ENCODE measurements at places on chromosomes 11 and 22.

DNA sequence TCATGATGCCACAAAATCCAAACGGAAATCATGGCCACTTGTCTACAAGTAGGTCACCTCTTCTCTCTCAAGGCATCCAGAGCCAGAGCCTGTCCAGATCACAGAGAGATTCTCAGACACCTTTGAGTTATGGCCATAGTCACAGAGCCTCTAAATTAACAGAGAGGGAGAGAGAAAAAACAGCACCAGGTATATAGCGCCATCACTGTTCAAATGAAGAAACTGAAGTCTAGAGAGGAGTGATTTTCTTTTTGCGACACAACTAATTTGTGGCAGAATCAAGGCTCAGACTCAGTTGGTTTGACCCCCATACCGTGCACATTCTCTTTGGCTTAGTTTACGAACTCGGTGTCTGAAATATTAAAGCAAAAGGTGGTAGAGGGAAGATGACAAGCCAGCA, 512.9 kb downstream of the NTM start:
- no peak for DNase-seq

DNA sequence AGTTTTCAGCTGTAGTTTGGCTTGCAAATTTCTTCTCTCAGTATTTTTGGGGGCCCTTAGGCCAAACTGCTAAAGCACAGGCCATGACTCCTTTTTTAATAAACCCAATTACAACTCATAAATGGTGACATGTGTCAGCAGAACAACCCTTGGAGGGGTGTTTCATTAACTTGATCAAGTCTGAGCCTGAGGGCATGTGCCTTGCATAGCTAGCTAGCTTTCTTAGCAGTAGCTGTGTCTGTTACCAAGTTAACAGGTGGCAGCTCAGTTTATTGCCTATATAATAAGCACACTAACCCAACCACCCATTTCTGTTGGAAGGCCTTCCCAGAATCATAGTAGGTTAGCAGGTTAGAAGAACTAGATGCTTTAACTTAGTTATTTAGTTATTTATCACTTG, 950.3 kb upstream of the CCDC90B start:
- no peak for DNase-seq

- no peak for DNase-seq
Observed at GRCh38 chr11:66050581-66051231, 1.5 kb upstream of the SF3B2 start.

- DNase-seq, result peak; percentile 48
Observed at GRCh38 chr11:121249039-121249663, 43.4 kb upstream of the SC5D start.

DNA sequence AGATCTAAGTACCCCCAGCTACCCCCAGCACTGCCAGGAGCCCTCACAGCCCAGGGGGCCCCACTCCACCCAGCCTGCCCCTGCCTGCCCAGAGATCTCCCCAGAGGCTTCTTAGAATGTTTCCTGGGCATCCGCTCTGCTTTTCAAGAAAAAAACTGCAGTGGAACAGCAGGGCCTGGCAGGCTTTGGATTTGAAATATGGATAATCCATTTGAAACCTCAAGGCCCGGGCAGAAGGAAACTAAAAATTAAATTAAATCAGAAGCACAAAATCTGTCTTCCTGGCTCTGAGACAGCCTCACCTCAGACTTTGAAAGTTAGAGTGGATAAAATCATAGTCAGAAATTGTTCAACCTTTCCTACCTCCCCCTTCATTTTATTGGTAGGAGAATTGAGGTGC, 273.6 kb downstream of the OPCML start:
- DNase-seq, result no peak

- no peak for DNase-seq
Observed at GRCh38 chr11:70820712-70821111, 422.4 kb downstream of the CTTN start.

DNA sequence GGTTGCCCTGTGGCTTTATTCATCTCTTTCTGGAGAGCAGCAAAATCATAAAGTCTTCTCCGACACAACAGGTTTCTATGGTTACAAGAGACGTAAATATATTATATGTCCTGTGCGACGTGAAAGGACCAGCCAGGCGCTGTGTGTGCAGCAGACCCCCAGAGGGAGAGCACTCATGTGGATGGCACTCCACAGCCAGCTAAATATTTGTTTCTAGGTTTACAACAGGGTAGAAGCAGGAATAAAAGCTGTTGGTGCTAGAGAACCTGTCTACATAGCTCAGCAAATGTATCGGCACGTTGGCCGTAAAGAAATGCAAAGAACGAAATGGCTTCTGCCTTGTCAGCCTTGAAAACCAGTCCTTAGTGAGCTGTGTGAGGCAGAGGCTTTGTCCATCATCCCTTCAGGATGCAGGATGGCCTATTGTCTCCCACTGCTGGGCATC, 133.8 kb upstream of the PITPNB start:
- no peak for DNase-seq

All from IMR-90 (cell line).